ENCODE measurements at places on chromosomes 7 and 10.

DNA sequence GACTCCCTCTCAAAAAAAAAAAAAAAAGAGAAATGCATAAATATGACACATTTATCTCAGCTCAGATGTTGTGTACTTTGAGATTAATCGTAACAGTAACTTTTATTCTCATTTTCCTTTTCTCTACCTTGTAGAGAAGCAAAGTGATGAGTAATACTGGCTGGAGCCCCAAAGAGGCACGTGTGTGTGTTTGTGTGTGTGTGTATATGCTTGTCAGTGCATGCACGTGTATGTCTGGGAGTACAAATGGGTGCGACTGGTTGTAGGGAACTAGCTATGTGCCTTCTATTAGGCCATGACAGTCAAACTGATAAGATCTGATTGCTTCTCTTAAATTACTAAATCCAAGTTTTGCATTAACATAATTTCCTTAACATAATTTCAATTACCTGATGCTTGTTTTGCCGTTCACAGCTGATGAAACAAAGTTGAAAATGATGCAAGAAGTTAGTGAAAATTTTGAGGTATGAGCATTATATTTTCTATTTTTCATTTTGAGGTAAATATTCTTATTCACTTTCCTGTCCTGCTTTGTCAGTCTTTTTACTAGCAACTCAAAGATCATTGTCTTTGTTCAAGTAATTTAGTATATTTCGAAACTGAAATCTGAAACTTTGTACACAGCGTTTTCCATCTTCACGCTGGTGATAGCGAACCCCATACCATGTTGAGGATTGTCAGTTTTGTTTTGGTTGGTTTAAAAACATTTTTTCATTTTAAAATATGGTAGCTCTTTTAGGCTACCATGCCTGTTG, 3.4 kb downstream of the TRRAP start:
- no peak for DNase-seq

- no peak for DNase-seq
Observed at GRCh38 chr10:51270936-51271530, 196.7 kb downstream of the PRKG1 start.

- no peak for DNase-seq
Observed at GRCh38 chr7:24899905-24900304, 80.1 kb downstream of the OSBPL3 start.

DNA sequence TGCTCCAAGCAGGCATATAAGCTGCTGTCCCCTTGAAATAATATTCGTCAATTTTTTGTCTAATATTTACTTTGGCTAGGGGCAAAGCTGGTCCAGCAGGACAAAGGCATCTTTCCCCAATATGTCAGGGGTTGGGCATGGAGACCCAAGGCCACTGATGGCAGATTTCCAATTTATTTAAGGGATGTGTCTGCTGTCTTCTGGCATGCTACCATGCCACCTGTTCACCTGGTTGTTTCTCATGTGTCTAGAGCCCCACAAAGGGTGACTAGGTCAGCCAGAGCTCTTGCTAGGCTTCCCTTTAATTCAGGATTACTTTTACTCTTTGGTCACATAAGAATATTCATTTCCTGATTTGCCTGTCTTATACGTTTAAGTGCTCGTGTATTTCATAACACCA, 22.1 kb upstream of the SYPL1 start:
- DNase-seq, result no peak

- DNase-seq, result no peak
Observed at GRCh38 chr10:104321226-104321625, 17.0 kb downstream of the ITPRIP start.

DNA sequence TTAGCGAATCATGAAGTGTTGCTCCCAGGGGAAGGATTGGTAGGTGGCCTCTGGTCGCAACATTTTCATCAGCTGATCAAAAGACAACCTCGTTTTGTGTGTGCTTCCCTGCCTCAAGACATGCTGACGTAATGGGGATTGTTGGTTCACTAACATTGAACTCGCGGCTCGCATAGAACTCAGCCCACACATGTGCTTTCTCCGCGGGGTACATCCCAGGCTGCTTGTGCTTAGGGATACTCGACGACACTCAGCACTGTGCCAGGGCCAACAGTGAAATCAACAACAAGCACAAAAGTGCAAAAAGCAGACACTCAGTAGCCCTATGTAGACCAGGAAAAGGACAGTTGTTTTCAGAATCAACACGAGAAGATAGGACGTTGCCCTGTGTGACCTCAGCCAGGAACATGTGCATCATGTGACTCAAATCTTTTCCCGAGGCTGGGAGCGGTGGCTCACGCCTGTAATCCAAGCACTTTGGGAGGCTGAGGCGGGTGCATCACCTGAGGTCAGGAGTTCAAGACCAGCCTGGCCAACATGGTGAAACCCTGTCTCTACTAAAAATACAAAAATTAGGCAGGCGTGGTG, 20.8 kb downstream of the WIPI2 start:
- no peak for DNase-seq

GRCh38 chr7:885893-886625, 9.7 kb downstream of the GET4 start:
- DNase-seq, result no peak

- DNase-seq, result no peak
Observed at GRCh38 chr10:85597006-85597405, 769.6 kb downstream of the GRID1 start.

DNA sequence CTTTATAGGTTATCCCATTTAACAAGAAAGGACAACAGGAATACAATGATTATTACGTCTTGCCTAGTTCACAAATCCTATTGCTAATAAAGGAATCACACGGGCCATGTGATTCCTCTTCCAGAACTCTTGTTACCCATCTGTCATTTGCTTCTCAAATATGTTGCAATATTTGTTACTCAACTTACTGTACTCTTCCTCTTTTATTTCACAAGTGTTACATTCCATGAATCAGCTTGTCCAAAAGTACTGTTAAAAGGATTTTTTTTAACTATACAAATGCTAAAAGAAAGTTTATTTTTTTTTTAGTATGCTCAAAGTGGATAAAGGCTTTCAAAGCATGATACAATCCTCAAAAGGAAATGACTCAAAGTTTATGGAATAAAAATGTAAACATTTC, 3.9 kb upstream of the CD36 start:
- peak; percentile 64 for DNase-seq

DNA sequence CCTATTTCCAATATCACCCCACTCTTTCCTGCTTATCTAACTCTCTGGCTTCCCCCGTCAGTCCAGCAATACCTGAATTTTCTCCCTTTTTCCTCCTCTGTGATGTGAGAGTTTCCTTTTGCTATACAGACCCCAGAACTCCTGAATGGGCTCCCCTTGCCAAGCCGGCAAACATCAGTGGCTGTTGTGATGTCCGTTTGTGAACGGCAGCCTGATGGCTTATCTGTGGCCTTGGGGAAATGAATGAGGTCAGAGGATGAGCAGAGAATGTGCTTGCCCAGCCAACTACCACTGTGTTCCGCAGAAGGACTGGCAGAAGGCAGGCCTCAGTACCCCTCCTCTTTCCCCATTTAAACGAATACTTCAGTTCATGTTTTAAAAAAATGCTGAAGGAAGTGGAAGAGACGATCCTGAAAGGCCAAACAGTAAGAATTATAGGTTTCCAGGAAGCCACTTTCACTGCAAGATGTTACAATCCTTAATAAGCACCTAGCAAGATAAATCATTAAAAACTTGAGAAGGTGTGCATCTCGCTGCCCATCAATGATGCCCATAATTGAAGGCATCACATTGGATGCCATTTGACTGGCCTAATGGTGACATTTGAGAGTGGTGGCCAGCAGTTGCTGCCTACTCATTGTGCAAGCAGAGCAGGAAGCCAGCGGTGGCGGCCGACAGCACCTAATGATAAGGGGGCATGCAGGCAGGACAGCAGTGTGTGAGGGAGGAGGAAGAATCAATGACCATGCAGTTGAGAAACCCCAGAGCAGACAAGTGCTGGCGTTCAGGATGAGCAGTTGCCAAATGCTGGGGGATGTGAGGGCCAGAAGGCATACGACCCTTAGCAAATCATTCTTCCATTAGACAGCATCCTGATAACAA, 31.5 kb downstream of the SLC18A2 start:
- DNase-seq, result no peak
